Calu3 (cell line): ENCODE measurements at places on chromosomes 12 and 14. TPM values are rescaled to one million over a fixed set of nuclear protein-coding genes. Genes with fewer than 3 reads are reported as not detected.
A peak's percentile ranks its signal among the peaks of the same experiment; 100 is the strongest.

DNA sequence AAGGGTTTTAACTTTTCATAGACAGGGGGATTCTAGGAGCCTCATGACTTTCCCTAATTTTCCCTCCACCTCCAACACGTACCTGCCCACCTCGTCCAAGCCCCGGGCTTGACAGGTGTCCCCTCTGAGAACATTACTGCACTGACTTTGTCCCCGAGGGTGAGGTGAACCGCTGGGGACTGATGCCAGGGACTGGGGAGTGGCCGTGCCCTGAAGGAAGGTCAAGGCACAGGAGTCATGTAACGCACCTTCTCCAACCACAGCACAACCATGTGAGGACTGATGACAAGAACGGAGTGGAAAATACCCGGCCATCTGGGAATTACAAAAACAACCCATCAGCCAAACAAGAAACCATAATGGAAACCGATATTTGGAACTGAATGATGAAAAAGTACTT is 214.7 kb upstream of the C14orf180 start:
- DNase-seq: no peak

GRCh38 chr12:119447126-119447525 is 112.6 kb downstream of the CCDC60 start:
- DNase-seq: no peak

DNA sequence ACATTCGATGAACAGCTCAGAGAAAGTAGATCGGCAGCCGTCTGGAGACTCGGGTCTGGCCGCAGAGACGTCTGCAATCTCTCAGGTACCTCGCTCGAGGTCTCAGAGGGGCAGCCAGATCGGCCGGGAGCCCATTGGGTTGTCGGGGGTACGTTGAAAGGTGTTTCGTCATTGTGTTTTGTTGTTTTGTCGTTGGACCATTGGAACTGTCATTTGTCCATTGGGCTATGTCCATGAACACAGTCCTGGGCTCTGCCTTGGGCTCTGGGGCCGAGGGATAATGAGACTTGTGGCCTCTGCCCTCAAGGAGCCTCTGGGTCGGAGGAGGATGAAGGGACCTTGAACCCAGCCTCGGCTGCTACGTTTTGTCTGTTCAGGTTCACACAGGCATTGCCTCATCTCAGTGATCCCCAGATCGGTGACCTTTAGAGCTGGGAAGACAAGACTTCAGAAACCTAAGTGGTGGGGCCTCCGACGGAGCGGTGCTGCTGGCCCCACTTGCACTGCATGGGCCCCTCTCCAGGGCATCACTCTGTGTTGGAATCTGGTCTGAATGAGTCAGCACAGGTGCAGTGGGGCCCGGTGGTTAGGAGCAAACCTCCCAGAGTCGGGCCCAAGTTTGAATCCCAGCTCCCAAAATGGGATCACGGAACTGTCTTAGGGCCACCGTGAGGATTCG is 23.6 kb upstream of the MLXIP start:
- no peak for DNase-seq

- DNase-seq: no peak
Observed at GRCh38 chr12:132044661-132045412, 95.1 kb downstream of the EP400 start.

DNA sequence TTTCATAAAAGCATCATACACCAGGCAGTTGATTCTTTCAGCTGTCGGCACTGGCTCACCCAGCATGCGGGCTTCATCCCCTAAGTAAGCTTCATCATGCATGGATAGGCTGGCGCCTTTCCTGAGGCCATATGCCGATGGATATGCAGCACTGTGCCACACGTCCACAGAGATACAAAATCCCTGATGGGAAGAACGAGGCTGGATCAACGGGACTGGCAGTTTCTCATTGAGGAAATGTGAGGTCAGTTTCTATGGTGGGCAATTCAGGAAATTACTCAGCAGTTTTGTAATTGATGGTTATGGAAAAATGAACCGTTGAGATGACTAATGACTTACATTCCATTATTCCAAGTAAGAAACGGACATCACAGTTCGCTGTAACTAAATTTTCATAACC is 453.8 kb downstream of the TMEM121 start:
- no peak for DNase-seq

- DNase-seq: peak; percentile 7
Observed at GRCh38 chr14:29222671-29223268, 456.2 kb downstream of the FOXG1 start.

Gene BLOC1S1
- total RNA-seq: 71.0 and 89.4 TPM in 2 replicates
